ENCODE measurements at places on chromosomes 4 and X.
A peak's percentile ranks its signal among the peaks of the same experiment; 100 is the strongest.

- no peak for DNase-seq
Observed at GRCh38 chrX:151902813-151903591, 9.7 kb upstream of the MAGEA4 start.

DNA sequence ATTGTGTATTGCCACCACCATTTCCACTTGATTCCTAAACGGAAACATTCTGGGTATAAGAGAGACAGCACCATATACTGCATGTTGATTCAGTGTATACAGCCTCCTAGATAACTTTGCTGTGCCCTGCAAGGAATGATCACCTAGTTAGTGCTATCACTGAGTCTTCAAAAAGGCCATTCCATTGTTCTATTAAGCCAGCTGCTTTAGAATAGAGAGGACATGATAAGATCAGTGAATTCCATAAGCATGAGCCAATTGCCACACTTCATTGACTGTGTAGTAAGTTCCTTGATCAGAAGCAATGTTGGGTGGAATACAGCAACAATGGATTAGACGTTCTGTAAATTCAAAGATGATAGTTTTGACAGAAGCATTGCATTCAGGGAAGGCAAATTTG is 1047.3 kb downstream of the PCDH18 start:
- DNase-seq = no peak

DNA sequence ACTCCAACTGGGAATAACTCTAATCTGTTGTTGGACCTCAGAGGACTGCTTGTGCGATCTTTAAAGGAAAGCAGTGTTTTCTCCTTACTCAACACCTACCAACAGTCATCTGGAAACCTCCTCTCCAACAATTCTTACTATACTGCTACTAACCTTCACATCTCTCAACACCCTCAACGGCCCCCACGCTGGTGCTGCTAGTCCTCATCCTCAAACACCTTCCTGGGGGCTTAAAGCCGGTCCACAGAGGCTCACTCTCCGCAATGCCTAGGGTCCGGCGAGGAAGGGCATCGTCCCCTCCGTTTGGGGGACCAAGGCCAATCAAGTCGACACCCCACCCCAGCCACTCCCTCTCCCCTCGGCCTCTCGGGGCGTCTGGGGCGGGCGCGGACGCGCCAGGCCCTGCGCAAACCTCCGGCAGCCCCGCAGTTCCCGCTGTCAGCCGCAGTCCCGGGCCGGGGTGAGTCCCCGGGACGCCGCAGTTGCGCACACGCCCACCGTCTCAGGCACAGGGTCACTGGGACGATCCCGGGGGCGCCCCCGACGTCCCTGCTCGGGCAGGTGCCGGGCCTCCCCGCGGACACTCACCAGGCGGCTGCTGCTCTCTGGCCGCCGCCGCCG is 418 bp downstream of the TAB3 start:
- DNase-seq = peak; percentile 49

- no peak for DNase-seq
Observed at GRCh38 chr4:19146038-19146437, 1105.7 kb upstream of the SLIT2 start.

DNA sequence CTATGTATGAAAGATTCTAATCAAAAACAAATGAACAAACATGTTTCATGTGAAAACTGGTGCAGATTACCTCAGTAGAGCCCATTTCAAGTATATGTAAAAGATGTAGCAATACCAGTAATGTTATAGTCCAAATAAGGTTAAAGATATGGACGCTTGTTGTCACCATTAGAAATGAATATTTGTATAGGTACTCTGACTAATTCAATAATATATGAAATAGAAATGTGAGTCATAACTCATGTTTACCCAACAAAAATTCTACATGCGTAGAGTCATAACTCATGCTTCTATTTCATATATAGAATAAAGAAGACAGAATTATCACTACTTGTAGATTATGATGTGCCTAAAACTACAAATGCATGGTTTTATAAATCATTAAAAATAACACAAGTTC is 739.1 kb upstream of the DIAPH2 start:
- no peak for DNase-seq

DNA sequence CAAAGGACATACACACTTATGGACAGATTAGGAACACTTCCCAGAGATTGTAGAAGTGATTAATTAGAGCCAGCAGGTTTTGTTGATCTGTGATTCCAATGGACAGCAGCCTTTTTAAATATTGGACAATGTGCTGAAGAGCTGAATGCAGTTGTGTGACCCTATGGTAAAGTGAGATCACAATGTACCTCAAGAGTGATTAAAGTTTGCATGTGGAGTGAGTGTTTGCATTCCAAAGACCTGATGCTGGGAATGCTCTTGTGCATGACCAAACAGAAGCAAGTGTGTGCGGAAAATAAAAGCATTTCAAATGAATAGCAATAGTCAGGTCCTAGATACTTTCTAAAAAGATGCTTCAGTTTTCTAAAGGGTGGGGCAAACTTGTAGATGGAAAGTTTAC is 154.1 kb downstream of the BANK1 start:
- no peak for DNase-seq

DNA sequence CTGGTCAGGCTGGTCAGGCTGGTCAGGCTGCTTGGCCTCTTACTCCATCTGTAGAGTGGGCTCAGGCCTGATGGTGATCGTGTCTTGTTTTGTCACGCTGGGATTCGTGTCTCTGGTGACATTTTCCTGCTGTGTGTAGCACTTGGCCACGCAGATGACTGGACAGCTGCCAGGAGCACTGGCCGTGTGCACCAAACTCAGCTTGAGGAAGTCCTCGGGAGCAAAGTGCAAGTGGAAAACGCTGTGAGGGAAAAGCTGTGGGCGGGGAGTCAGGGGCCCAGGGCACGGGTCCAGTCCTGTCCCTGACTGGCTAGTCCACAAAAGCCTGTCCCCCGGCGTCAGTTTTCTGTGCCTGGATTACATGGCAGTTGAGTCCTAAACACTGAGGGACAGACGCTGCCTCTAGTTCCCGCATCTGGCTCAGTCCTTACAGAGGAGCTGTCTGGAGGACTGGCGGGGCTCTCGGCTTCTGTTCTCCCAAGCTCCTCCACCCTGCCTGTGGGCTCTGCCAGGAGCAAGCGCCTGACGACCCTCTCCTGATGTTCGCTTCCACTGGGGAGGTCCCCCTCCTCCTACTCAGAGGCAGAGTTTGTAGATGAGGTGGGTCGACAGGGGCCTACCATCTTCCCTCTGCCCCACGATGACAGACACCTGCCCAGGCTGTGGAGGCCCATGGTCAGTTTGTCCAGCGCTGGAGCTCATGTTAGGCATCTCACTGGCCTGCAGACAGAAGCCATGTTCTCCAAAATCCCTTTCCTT is 35.9 kb upstream of the GRPEL1 start:
- DNase-seq = peak; percentile 21

- DNase-seq = no peak
Observed at GRCh38 chrX:19791562-19791961, 95.8 kb downstream of the SH3KBP1 start.

GRCh38 chr4:56511098-56511497 is 5.5 kb downstream of the ARL9 start:
- DNase-seq = no peak

GRCh38 chr4:700587-701264 is 4.9 kb upstream of the PCGF3 start:
- DNase-seq = no peak

DNA sequence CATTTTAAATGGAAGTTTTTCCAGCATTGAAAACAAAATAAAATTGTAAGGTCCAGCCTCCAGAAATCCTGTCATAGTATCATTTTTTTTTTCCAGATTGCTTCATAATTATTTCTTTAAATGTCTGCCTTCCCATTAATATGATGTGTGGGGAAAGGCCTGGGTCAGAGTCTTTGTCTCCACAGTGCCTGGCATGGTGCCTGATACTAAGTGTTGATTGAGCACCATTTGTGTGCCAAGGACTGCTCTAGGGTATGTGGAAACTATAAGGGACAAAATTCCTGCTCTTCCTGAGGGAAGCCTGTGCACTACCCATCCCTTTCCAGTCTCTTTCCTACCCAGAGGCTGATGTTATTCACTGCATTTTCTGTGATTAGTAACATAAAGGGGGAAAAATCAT is 53.1 kb upstream of the BEND4 start:
- no peak for DNase-seq

GRCh38 chr4:78656968-78657445 is 105.4 kb downstream of the ANXA3 start:
- DNase-seq = peak; percentile 56

GRCh38 chr4:186192066-186192612 is 772 bp downstream of the CYP4V2 start:
- no peak for DNase-seq

DNA sequence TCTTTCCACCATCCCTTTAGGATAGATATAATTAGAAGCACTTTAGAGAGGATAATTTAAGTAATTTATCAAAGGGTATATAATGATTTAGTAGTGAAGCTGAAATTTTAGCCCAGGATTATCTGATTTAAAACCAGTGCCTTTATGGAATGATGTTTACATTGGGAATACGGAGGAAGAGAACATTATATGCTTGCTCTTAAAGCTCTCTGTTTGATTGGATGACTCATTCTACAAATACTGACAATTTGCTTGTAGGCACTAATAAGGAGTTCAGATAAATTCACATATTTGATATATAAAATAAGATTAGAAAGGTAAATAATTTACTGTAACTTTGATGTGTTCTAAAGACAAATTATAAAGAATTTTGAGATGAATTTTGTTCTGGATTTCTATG is 84.7 kb downstream of the SH3BGRL start:
- DNase-seq = no peak

GRCh38 chr4:90990284-90990683 is 863.1 kb downstream of the CCSER1 start:
- no peak for DNase-seq

DNA sequence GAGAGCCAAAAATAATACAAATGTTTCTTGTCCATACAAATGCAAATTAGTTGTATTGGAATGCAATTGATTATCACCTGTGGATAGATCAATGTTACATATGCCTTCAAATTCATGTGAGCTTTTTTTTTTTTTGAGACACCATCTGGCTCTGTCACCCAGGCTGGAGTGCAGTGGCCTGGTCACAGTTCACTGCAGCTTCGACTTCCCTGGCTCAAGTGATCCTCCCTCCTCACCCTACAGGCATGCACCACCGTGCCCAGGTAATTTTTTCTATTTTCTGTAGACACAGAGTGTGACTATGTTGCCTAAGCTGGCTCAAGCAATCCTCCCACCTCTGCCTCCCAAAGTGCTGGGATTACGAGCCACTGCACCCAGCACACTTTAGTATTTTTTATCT is 38.6 kb upstream of the TMEM184C start:
- DNase-seq = no peak

DNA sequence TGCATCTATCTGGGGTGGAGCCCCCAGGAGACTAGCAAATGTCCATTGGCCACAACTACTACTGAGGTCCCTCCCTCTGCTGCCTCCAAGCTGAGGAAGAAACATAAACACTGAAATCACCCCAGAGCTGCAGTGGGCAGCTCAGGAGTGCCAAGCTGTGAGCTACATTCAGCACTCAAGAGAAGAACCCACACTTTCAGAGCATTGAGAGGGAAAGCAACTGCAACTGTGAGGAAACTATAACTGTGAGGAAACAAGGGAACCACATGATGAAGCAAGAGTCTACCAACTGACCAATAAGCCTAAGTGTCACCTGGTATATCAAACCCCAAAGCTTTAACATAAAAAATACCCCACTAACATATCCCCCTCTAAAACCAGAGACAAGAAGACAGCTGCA is 373.5 kb upstream of the TACR3 start:
- no peak for DNase-seq

DNA sequence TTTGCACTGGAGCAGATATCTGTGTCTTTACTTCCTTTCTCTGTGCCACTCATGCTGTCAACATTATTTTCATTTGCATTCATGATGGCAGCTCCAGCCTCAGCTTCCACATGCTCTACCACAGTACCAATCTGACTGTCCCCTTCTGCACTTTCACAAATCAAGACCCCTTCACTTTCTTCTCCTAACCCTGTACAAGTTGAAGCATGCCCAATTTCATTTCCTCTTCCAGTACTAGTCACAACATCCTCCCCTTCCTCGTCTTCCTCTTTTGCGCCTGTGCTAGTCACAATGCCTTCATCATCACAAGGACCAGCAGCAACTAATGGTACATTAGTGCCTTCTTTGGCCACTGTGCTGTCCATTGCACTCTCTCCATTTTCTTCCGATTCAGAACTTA is 26.5 kb downstream of the BOD1L1 start:
- DNase-seq = no peak

DNA sequence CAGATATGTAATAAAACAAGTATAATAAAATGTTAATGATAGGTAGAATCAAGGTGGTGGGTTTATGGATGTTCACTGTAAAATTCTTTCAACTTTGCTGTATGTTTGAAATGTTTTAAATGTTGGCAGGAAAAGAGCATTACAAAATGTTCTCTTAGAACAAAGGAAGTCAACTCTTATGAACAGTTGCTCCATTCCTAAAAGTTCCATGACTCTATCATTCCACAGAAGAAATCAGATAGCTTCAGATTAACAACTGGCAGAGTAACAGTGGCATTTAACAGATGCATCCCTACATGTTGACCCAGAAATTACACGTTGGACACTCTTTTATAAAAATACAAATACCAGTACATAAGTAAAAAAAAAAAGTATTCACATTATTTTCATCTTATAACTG is 2023.7 kb downstream of the ARAP2 start:
- no peak for DNase-seq

DNA sequence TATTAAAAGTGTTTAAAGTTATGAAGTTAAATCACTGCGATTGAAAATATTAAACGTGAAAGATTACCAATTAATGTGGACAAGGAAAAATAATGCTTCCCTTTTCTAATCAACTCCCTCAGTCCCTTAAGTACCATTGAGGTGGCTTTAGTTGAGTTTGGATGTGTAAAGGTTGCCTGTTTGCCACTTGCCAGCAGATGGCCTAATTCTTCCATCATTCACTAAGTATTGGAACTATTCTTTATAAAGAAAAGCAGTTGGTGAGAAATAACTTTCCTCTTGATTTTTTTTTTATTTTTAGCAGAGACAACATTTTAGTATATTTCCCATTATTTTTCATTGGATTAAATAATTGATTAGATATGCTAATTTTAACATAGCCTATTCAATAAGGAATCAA is 295.9 kb upstream of the TACR3 start:
- peak; percentile 1 for DNase-seq

GRCh38 chr4:167084321-167084720 is 150.0 kb downstream of the SPOCK3 start:
- no peak for DNase-seq

DNA sequence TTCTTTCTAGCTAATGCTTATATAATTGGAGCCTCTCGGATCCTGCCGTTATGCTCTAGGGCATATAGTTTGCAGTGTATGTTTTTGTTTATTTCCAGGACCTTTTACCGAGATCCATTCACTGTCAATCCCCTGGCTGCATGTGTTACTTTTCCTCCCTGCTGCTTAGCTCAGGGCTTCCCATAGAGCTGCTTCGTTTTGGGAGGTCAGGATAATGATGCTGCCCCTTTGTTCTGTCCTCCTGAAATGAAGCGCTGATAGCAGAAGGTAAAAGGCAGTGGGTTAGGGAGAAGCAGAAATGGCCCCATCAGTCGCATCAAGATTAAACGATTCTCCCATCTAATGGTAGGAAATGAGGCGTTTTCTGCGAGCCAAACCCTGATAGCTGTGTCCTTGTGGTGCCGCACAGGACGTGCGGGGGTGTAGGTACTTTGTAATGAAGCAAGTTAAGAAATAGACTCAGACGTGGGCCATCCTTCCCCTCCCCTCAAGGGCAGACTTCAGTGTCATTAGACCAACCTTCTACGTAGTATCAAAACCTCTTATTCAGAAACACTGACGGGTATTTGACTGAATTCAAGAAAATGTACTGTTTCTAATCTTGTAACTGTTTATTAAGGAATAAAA is 37.3 kb downstream of the AFF2 start:
- DNase-seq = no peak

- DNase-seq = peak; percentile 5
Observed at GRCh38 chr4:141132072-141132708, 1.1 kb downstream of the RNF150 start.

- no peak for DNase-seq
Observed at GRCh38 chrX:45142185-45142584, 58.5 kb downstream of the DIPK2B start.
